ENCODE measurements at places on chromosomes 2 and 18. TPM values are rescaled to one million over a fixed set of nuclear protein-coding genes. Genes with fewer than 3 reads are reported as not detected.

- peak; percentile 76 for DNase-seq
- peaks cover under 1% of the 10 kb centered on the region for H3K36me3 ChIP-seq
- H3K27ac ChIP-seq, result no peak overlapping the region
- peaks cover 30% of the 10 kb centered on the region for H3K4me1 ChIP-seq
- H3K27me3 ChIP-seq, result no peaks in the 10 kb centered on the region
These were observed 4.7 kb upstream of the KRCC1 start for GRCh38 chr2:88059979-88060906.

Gene ITGA4
- 109 TPM for total RNA-seq

GRCh38 chr2:53286345-53286744 is 481.3 kb upstream of the CHAC2 start:
- no peak for DNase-seq
- no peak overlapping the region for H3K27ac ChIP-seq
- H3K27me3 ChIP-seq, result no peaks in the 10 kb centered on the region
- no peak overlapping the region for H3K4me3 ChIP-seq

DNA sequence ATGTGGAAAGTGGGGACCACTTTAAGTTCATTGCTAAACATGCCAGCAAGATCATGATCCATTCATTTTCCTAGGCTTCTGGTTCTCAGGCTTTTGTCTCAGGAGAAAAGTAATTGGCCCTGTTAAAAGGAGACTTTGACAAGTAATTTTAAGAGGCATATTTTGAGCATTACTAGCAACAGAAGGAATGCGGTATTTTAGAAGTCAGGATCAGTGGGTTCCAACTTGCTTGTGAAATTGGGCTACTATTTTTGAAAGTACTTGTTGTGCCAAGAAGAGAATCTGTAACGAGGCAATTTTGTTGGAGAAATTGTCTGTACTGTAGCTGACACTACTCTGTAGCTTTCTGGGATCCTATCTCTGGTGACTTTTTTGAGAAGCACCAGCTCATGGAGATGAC is 59.4 kb downstream of the CERS6 start:
- no peak overlapping the region for H3K27ac ChIP-seq
- no peak for DNase-seq
- peaks cover 21% of the 10 kb centered on the region for H3K4me1 ChIP-seq
- H3K4me3 ChIP-seq, result no peak overlapping the region

GRCh38 chr18:79378536-79379250 is 17.0 kb upstream of the NFATC1 start:
- DNase-seq, result peak; percentile 95
- peaks cover 9% of the 10 kb centered on the region for H3K36me3 ChIP-seq
- H3K27me3 ChIP-seq, result no peaks in the 10 kb centered on the region
- H3K4me1 ChIP-seq, result peaks cover 9% of the 10 kb centered on the region
- H3K27ac ChIP-seq, result no peak overlapping the region

- peaks cover 19% of the 10 kb centered on the region for H3K27me3 ChIP-seq
- H3K4me3 ChIP-seq, result no peak overlapping the region
These were observed 16.7 kb upstream of the MRO start for GRCh38 chr18:50836521-50836957.

DNA sequence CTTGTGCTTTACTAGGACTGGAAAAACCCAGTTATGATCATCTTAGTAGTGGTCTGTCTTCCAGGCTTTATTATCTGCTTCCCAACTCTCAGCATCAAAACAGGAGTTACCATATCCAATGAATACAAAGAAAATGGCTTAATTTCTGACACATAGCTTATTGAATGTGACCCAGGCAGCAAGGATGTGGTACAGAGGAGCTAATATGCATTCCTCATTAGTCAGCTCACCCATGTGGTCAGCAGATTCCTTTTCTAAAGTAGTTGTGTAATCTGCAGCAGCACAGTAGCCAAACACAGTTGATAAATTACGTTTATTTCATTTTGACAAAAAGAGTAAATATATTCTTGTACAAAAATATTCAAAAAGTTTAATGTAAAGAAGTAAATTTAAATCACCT is 43.6 kb downstream of the TSPYL6 start:
- no peak overlapping the region for H3K4me3 ChIP-seq
- no peak overlapping the region for H3K27ac ChIP-seq
- peaks cover 1% of the 10 kb centered on the region for H3K27me3 ChIP-seq

DNA sequence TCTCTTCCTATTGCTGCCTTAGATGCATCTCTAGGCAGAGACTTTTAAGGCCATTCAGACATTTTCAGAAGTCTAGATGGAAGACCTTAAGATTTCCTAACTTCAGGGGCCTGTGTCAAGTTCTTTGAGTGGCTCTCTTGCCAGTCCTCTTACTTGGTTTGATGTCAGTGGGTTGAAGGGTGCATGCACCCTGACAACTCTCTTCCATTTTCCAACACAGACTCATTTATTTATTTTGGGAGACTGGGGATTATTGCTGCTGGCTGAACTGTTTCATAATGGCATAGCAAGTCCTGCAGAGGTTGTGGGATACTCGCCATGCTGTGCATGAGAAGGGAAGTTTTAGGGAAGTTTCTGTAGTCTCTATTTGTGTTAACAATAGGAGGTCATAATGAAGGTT is 39.0 kb upstream of the ACADL start:
- H3K4me3 ChIP-seq, result no peak overlapping the region
- no peaks in the 10 kb centered on the region for H3K27me3 ChIP-seq
- no peaks in the 10 kb centered on the region for H3K4me1 ChIP-seq
- no peak overlapping the region for H3K27ac ChIP-seq
- no peak for DNase-seq
- no peaks in the 10 kb centered on the region for H3K36me3 ChIP-seq

DNA sequence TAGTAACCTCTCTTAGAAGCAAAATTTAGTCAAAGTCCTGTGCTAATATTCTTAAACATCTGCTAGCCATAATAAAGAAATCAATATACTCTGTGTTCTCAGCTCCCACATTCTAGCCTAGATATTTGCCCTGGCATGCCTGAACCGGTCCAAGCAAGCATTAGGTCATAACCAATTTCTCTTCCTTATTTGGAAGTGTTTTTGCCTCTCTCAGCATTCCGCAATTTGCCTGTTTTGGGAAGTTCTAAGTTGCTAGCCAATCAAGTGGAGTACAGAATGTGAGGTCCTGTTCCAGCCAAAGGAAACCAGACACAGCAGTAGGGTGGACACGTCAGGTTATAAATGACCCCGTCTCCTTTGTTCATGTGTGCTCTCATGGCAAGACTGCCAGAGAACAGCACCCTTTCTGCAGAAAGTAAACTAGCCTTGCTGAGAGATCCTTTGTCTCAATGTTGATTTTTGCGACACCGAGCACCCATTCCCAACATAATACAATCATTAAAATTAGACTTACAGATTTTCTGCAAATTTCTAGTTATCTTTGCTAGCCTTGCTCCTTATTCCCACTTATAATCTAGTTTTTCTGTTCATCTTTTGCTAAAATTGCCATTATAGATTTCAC is 13.0 kb upstream of the SULT1C4 start:
- no peaks in the 10 kb centered on the region for H3K4me1 ChIP-seq
- H3K27ac ChIP-seq, result no peak overlapping the region
- H3K36me3 ChIP-seq, result no peaks in the 10 kb centered on the region
- no peak for DNase-seq

Gene CCDC68
- total RNA-seq, result not detected

GRCh38 chr2:12897181-12897580 is 180.4 kb downstream of the TRIB2 start:
- H3K27me3 ChIP-seq, result peaks cover 12% of the 10 kb centered on the region
- H3K4me3 ChIP-seq, result no peak overlapping the region
- no peak overlapping the region for H3K27ac ChIP-seq
- DNase-seq, result peak; percentile 67
- H3K36me3 ChIP-seq, result no peaks in the 10 kb centered on the region

DNA sequence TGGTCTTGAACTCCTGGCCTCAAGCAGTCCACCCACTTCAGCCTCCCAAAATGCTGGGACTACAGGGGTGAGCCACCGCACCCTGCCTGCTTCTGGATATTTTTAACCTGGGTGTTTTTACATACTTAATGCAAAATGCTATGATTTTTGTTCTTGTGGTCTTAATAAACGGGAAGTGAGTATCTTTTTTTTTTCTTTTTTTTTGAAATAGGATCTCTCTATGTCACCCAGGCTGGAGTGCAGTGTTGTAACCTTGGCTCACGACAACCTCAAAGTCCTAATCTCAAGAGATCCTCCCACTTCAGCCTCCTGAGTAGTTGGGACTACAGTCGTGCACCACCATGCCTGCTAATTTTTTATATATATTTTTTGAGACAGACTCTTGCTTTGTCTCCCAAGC is 19.2 kb upstream of the ASXL2 start:
- peaks cover 7% of the 10 kb centered on the region for H3K27me3 ChIP-seq
- no peaks in the 10 kb centered on the region for H3K36me3 ChIP-seq
- no peak for DNase-seq

- DNase-seq, result no peak
- peaks cover 6% of the 10 kb centered on the region for H3K4me1 ChIP-seq
- no peak overlapping the region for H3K27ac ChIP-seq
- H3K36me3 ChIP-seq, result peaks cover 33% of the 10 kb centered on the region
- H3K27me3 ChIP-seq, result no peaks in the 10 kb centered on the region
- no peak overlapping the region for H3K4me3 ChIP-seq
These were observed 62.6 kb downstream of the KLF7 start for GRCh38 chr2:207103132-207103531.

DNA sequence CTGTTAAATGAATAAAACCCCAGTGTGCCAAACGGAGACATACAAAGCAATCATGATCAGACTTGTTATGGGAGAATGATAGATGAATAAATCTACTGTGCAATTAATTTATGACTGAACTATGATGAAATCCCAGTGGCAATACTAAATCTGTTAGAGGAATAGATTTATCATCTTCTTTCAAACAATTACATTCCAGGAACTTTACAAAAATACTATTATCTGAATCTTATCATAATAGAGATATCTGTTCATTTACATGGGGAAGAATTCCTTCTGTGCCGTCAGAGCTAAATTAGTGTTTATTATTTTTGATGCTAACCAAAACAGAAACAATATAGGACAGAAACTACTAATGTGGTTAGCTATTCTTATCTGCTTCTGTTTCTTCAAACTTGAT is 208.5 kb downstream of the CAMKMT start:
- peaks cover 4% of the 10 kb centered on the region for H3K27me3 ChIP-seq
- peaks cover 9% of the 10 kb centered on the region for H3K4me1 ChIP-seq
- no peaks in the 10 kb centered on the region for H3K36me3 ChIP-seq
- no peak overlapping the region for H3K27ac ChIP-seq
- H3K4me3 ChIP-seq, result no peak overlapping the region
- no peak for DNase-seq

Gene MDH1B
- 0.12 TPM for total RNA-seq

Gene WNT10A
- total RNA-seq, result 0.28 TPM

- no peak overlapping the region for H3K4me3 ChIP-seq
- peaks cover 18% of the 10 kb centered on the region for H3K4me1 ChIP-seq
- H3K27me3 ChIP-seq, result peaks cover 3% of the 10 kb centered on the region
- no peak overlapping the region for H3K27ac ChIP-seq
- DNase-seq, result no peak
These were observed 2.9 kb upstream of the COQ10B start for GRCh38 chr2:197450465-197450864.

- peaks cover 18% of the 10 kb centered on the region for H3K36me3 ChIP-seq
- DNase-seq, result no peak
- H3K27me3 ChIP-seq, result no peaks in the 10 kb centered on the region
- H3K27ac ChIP-seq, result no peak overlapping the region
These were observed 3.2 kb upstream of the TGOLN2 start for GRCh38 chr2:85330839-85331636.

DNA sequence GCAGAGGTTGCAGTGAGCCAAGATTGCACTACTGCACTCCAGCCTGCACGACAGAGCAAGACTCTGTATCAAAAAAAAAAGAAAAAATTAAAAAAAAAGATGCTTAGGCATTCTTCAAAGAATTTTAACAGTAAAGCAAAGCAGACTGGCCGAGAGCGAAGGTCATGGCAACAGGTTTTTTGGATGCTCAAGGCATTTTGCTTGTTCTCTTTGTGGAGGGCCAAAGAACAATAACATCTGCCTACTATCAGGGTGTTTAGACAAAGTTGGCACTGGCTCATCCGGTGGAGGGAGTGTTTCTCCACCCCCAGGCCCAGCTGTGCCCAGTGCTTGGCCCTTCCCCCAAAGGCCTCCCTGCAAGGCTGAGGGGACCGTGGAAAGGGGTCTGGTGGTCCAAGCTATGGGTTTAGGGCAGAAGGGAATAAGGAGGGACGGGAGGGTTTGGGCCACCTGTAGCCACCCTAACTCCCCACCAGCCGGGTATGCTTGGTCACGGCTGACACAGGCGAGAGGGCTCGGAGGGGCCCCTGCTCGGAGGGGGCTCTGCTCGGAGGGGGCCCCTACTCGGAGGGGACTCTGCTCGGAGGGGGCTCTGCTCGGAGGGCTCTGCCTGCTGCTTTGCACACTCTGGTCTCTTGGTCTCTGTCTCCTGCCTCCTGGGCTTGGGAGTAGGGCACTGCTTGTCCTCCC is 26.7 kb upstream of the ALLC start:
- no peak for DNase-seq
- H3K36me3 ChIP-seq, result no peaks in the 10 kb centered on the region
- H3K27me3 ChIP-seq, result no peaks in the 10 kb centered on the region
- no peak overlapping the region for H3K4me3 ChIP-seq
- H3K27ac ChIP-seq, result no peak overlapping the region

Gene C2orf81
- total RNA-seq, result 1.7 TPM

GRCh38 chr2:38754049-38754448 is 2.9 kb upstream of the SRSF7 start:
- peaks cover 19% of the 10 kb centered on the region for H3K36me3 ChIP-seq
- peaks cover 20% of the 10 kb centered on the region for H3K4me1 ChIP-seq
- peak overlapping the region; percentile 55 for H3K4me3 ChIP-seq
- DNase-seq, result no peak
- peaks cover 2% of the 10 kb centered on the region for H3K27me3 ChIP-seq

DNA sequence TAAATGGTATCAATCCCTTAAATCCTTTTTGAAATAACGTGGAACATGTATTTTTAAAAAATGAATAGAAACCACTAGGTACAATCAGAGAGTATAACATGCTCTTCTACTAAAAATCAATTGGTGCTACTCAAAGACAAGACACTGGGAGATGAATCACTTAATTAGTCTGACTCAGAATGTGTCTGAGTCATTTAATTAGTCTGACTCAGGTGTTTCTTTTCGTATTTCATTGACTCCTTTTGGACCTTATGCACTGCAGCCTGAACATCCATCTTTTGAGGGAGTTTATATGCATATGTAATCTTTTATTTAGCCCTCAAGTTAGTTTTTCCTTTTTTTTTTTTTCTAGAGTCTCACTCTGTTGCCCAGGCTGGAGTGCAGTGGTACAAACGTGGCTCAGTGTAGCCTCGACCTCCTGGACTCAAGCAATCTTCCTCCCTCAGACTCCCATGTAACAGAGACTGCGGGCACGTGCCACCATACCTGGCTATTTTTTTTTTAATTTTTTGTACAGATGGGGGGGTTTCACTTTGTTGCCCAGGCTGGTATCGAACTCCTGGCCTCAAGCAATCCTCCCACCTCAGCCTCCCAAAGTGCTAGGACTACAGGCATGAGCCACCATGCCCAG is 26.5 kb downstream of the PPP4R3B start:
- peaks cover 22% of the 10 kb centered on the region for H3K36me3 ChIP-seq
- H3K27ac ChIP-seq, result peak overlapping the region; percentile 78
- peaks cover 11% of the 10 kb centered on the region for H3K4me1 ChIP-seq

Gene TLX2
- total RNA-seq, result 0.54 TPM

- no peaks in the 10 kb centered on the region for H3K27me3 ChIP-seq
- H3K27ac ChIP-seq, result no peak overlapping the region
- H3K4me3 ChIP-seq, result no peak overlapping the region
- peaks cover 14% of the 10 kb centered on the region for H3K4me1 ChIP-seq
- DNase-seq, result no peak
- H3K36me3 ChIP-seq, result peaks cover 47% of the 10 kb centered on the region
These were observed 37.1 kb downstream of the MBD2 start for GRCh38 chr18:54187372-54187771.

- H3K27me3 ChIP-seq, result peaks cover 4% of the 10 kb centered on the region
- no peak for DNase-seq
- no peak overlapping the region for H3K27ac ChIP-seq
- H3K36me3 ChIP-seq, result no peaks in the 10 kb centered on the region
These were observed 45.4 kb upstream of the KLF11 start for GRCh38 chr2:9997936-9998335.

- peaks cover 24% of the 10 kb centered on the region for H3K27me3 ChIP-seq
- H3K36me3 ChIP-seq, result no peaks in the 10 kb centered on the region
- peaks cover 2% of the 10 kb centered on the region for H3K4me1 ChIP-seq
These were observed 83.3 kb downstream of the SP3 start for GRCh38 chr2:173881886-173882285.
